ENCODE measurements at places on chromosomes 7 and 10.

GRCh38 chr7:128830231-128831177, at the start of gene FLNC:
TSS of gene FLNC (plus strand) at chr7:128830406. CDS start at chr7:128830638, 232 bp downstream.
- peak; percentile 14 for DNase-seq

GRCh38 chr7:36796850-36797536, 72.7 kb upstream of the AOAH start:
- no peak for DNase-seq

- DNase-seq: no peak
Measured at GRCh38 chr7:41621953-41622831, 80.7 kb downstream of the INHBA start.

- no peak for DNase-seq
Measured at GRCh38 chr7:77184990-77185389, 14.6 kb downstream of the FGL2 start.

- DNase-seq: no peak
Measured at GRCh38 chr10:77490534-77491314, 146.9 kb downstream of the KCNMA1 start.

GRCh38 chr7:104983076-104983577, 30.9 kb upstream of the KMT2E start:
- no peak for DNase-seq

DNA sequence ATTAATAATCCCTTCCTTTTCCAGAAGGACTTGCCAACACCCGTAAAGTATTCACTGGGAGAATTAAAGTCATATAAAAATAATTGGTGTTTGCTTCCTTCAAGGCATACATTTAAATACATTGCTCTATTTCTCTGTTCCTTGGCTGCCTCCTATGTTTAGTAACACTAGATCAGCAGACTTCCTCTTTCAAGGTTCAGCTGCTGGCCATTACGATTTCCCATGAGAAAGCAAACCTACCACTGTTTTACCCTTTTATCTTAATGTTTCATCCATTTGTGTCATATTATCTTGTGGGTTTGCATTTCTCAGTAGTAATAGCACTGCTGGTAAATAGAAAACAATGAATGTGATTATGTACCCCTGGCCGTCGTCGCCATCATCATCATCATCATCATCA, 313.8 kb upstream of the BMPER start:
- no peak for DNase-seq

- no peak for DNase-seq
Measured at GRCh38 chr7:123573341-123573740, 15.7 kb upstream of the NDUFA5 start.

- no peak for DNase-seq
Measured at GRCh38 chr10:470339-471003, 219.0 kb downstream of the DIP2C start.

- no peak for DNase-seq
Measured at GRCh38 chr7:127807829-127808228, 155.8 kb downstream of the SND1 start.

DNA sequence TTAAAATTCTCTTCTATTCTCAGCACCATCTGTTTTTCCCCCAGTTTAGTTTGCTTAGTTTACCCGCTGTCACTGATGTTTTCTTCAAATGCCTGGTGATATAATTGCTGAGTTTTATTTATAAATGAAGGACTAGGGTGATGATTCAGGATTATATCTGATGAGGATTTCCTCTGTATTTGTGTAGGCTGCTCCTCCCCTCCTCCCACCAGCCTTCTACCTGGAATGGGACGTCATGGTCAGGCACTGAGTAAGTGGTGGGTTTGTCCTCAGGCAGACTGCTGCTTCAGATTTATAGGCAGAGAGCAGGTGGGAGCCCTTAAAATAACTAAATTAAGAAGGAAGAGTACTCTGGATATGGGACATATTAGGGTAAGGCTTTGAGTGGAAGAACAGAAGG, 35.8 kb downstream of the PALS2 start:
- no peak for DNase-seq

GRCh38 chr10:19966751-19967150, 150.5 kb downstream of the PLXDC2 start:
- no peak for DNase-seq

GRCh38 chr10:80148166-80148805, 15.8 kb downstream of the PLAC9 start:
- DNase-seq: no peak

DNA sequence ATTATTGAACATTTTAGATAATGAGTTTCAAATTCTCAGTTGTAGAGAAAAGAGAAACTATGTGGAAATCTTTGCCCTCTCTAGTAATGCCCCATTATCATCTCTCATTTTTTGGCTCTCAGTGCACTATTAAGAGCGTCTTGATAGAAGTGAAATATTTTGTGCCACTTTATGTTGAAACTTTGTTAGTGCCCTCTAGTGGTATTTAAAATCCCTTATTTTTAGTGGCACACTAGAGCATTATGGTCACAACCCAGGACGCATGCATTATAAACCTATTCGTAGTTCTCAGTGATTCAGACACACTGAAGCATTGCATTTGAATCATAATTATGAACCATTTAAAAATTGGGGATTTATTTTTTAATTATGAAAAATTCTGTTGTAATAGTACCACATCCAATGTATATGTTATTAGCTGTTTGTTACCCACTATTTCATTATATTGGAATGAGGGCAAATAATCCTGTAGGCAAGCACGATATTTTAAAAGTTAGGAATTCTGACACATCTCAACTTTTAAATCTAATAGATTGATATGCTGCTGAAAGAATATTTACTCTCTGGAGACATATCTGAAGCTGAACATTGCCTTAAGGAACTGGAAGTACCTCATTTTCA, 21.9 kb downstream of the PDCD4 start:
- DNase-seq: peak; percentile 33

DNA sequence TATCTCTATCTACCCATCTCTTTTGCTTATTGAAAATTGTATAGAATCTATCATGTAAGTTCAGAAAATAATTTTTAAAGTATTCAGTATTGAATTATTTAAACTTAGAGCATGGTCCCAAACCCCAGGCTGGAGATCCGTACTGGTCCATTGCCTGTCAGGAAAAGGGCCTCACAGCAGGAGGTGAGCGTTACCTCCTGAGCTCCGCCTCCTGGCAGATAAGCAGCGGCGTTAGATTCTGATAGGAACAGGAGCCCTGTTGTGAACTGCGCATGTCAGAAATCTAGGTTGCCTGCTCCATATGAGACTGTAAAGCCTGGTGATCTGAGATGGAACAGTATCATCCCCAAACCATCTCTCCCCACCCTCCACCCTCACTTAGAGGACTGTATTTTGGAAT, 266.0 kb upstream of the CNTNAP2 start:
- DNase-seq: no peak

- DNase-seq: no peak
Measured at GRCh38 chr7:157522189-157522588, 185.4 kb downstream of the DNAJB6 start.

DNA sequence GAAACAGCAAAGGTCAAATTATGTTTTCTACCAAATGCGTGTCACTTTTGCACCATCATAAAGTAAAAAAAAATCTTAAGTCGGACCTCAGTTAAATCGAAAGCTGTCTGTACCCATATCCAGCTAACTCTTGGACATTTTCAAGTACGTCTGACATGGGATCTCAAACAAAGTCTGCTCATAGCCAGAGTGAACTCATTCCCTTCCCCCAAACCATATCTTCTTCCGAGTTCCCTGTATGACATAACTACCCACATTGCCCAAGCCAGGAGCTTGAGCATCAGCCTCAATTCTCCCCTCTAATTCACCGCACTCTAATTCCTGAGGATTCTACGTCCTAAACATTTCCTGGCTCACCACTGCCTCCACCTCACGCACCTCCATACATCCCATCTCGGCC, 44.8 kb upstream of the TARP start:
- DNase-seq: peak; percentile 62

GRCh38 chr10:2214092-2214491, 476.8 kb upstream of the ADARB2 start:
- DNase-seq: no peak
